ENCODE measurements at places on chromosomes 2 and 18.

DNA sequence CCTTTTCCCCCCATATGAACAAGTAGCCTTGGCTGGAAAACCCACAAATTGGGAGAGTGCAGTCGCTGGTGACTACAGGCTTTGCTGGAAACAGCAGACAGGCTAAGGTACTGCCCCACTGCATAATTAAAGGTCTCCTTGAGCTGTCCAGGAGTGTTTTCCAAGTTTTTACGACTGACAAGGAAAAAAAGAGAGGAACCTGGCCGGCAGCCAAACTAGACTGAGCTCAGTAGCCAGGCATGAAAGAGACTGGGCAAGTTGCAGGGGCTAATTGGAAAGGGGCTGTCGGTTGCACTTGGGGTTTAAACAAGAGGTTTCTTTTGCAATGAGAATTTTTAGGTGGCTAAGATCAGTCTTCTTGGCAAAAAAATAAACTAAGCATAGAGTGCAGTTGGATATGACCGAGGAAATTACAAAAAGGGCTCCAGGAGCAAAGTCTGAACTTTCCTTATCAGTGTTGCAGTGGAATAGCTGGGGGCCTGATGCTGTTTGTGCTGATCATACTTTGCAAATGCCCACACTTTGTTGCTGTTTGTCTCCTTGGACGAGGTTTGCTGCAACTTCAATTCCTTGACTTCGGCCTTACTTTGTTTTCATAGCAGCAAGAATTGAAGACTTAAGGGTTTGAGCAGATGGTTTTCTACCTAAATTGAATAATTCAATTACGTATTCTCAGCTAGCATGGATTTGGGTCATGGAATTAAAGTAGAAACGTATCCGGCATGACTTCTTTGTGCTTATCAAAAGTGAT, 2.1 kb downstream of the GULP1 start:
- DNase-seq = no peak

GRCh38 chr2:108986916-108987510, 2.0 kb downstream of the EDAR start:
- DNase-seq = peak; percentile 67

DNA sequence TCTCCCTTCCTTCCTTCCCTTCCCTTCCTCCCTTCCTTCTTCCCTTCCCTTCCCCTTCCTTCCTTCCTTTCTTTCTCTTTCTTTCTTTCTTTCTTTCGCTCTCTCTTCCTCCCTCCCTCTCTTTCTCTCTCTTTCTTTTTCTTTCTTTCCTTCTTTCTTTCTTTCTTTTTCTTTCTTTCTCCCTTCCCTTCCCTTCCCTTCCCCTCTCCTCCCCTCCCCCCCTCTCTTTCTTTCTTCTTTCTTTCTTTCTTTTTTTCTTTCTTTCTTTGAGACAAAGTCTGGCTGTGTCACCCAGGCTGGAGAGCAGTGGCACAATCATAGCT, 34.8 kb downstream of the GATA6 start:
- no peak for DNase-seq

DNA sequence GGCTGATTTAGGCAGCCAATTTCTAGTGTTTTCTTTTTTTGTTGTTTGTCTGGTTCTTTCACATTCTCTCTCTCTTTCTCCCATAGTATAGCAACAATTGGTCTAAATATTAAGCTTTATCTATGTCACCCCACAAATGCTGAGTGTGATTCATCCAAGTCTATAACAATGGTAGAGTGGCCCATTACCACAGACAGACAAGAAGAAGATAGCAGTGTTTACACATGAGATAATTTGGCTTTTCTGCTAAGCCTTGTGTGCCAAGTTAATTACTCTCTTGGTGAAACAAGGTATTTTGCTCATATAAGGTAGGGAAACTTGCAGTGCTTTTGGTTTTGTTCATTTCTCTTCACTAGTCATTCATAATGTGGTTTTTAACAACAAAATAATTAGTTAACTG, 166.5 kb downstream of the SLC8A1 start:
- no peak for DNase-seq

GRCh38 chr2:108460345-108461037, 11.5 kb downstream of the GCC2 start:
- DNase-seq = no peak

GRCh38 chr2:1811258-1811970, 67.1 kb upstream of the PXDN start:
- no peak for DNase-seq

- DNase-seq = no peak
Observed at GRCh38 chr2:134310107-134311079, 56.5 kb downstream of the MGAT5 start.

DNA sequence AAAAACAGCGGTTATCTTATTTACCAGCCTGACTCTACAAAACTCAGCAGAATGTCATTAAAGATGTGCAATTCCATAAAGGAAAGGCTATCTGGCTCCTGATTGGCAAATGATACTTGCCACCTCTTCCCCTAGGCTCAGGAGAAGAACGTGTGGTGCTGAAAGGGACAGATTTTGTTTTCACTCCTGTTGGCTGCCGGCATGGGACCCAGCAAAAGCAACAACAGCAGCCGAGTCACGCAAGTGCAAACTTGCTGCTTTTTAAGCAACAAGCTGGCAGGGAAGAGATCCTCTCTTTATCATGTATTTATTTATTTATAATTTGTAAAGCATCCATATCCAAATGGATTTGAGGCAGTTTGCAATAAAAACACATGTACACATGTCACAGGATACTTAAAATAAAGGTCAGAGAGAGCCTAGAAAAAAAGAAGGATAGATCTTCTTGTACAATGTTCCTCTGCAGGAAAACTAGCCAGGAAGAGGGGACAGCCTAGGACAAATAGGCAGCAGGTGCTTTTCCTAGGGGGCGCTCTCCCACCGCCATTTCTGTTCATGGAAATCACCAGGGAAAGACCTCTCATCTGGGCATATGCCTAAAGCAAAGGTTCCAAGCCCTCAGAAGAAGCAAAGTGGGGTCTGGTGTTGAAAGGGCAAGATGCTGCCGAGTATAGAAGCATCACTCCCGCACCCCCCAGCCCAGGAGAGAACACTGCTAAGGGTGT, 799.3 kb downstream of the BCL11A start:
- DNase-seq = no peak

DNA sequence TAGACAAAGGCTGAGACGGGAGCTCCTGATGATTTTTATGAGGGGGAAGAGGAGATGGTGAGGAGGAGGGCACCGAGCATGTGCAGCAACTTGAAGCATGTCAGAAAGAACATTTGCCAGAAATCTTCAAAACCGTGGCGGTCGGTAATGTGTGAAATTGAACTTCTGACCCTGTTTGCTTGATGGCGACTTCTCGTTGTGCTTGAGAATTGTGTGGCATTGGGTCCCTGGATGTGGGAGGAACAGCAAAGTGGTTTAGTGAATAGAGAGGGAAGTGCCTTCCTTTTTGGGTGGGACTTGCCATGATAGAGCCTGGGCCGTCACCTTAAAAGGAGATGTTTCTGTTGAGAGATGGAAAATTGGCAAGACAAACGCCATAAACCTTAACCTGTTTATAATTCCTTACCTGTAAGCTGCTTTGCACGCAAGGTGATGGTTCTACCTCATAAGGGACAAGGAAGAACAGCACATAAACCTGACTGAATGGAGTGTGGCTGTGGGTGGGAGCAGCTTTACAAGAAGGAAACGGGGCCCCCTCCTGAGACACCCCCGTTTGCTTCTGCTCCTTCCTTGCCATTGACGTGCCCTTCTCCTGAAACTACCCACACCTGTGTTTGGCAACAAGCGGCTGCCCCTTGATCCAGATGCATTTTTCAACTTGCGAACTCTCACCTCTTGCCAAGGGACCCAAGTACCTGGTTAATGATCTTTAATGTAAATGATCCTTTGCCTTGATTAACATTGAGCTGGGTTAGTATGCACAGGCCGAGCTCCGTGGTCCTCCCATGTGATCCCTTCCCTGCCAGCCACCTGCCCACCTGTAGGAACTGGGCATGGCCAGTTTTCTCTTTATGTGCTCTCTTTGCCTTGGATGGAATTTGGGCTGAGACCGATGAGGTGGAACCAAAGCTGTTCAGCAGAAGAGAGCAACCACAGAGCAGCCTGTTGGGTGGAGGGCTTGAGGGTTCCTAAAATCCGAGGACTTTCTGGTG, 153.2 kb downstream of the NEDD4L start:
- no peak for DNase-seq

GRCh38 chr2:16566701-16567100, 98.9 kb downstream of the CYRIA start:
- no peak for DNase-seq

DNA sequence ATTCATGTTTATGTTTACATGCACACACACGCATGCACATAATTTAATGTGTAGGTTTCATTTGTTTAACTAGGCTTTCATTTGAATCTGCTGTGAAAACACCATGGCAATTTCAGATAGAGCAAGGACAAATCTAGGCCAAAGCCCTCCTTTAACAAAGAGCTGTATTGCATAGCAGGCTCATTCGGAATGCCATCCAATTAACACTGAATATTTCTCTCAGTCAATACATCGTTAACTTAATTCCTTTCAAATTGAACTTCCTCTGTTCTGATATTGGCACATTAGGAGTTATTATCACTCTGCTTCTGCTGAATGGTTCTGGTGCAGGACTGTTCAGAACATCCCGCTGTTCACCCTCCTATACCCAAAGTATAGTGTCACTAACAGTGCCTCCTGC, 435.1 kb upstream of the CDH20 start:
- DNase-seq = no peak

DNA sequence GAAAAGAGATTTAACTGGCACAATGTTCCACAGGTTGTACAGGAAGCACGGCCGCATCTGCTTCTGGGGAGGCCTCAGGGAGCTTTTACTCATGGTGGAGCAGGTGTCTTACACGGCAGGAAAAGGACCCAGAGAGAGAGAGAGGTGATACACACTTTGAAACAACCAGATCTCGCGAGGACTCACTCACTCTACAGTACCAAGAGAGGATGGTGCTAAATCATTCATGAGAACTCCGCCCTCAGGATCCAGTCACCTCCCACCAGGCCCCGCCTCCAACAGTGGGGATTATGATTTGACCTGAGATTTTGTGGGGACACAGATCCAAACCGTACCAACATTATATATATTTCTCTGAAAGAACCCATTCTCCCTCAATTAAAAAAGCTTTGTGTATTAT, 79.7 kb upstream of the DOCK10 start:
- DNase-seq = no peak

- no peak for DNase-seq
Observed at GRCh38 chr2:171279983-171280790, 119.5 kb upstream of the TLK1 start.

GRCh38 chr2:128615571-128615970, 296.9 kb upstream of the HS6ST1 start:
- DNase-seq = no peak

GRCh38 chr18:23071285-23071684, 64.0 kb upstream of the CABLES1 start:
- peak; percentile 90 for DNase-seq

DNA sequence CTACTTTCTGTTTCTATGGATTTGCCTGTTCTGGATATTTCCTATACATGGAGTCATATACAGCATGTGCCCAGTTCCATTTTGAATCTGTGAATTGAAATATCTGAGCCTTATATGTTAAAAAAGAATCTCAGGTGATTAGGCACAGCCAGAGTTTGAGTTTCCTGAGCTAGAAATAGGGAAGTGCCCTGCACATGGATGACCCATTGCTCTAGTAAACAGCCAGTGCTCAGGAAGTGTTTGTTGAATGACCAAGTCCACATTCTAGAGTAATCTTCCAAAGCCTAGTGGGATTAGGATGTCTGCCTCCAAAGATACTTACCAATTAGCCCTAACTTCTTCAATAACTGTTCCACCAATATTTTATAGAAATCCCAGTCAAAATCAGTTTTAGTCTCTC, 165.8 kb downstream of the SETBP1 start:
- no peak for DNase-seq

DNA sequence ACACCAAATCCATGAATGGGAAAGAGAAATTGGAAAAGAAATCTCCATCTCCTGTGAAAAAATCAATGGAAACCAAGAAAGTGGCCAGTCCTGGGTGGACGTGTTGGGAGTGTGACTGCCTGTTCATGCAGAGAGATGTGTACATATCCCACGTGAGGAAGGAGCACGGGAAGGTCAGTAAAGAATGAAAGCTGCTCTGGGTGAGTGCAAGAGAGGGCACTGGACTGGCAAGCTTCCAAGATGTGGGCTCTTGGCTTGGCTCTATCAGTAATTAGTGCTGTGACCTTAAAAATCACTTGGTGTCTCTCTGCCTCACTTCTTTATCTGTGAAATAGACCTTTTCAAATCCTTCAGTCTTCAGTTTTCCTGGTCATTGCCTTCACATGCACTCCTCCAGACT, 89.0 kb downstream of the ZNF532 start:
- no peak for DNase-seq
